Activated CD4-positive, alpha-beta memory T cell treated with anti-CD3 and anti-CD28 coated beads for 36 hours (primary cell): ENCODE measurements at places on chromosomes 5 and 9. TPM values are rescaled to one million over a fixed set of nuclear protein-coding genes. Genes with fewer than 3 reads are reported as not detected.

- no peak overlapping the region for H3K27ac ChIP-seq
- no peak for DNase-seq
- H3K27me3 ChIP-seq, result no peaks in the 10 kb centered on the region
Observed at GRCh38 chr9:125467116-125467740, 205.6 kb downstream of the GAPVD1 start.

GRCh38 chr5:155943516-155944407 lies 383.2 kb upstream of the SGCD start:
- no peaks in the 10 kb centered on the region for H3K36me3 ChIP-seq
- H3K4me1 ChIP-seq, result peaks cover 2% of the 10 kb centered on the region
- DNase-seq, result peak; percentile 41
- H3K27me3 ChIP-seq, result peaks cover 6% of the 10 kb centered on the region
- no peak overlapping the region for H3K4me3 ChIP-seq

DNA sequence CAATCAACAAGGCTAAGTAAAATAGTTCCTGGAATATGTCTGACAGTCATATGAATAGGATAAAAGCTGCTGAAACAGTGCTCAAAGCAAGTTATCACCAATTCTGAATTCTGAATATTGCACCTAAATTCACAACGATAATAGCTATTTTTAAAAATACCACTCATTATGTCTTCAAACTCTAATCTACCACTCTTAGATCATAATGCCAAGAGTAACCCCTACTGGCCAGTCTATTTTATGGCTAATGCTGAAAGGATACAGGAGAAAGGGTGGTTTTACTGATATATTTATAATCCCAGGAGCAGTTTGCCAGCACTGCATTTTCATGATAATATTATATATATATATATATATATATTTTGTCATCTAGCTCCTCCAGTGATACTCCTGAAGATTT lies 232.8 kb downstream of the PDE4D start:
- peaks cover 4% of the 10 kb centered on the region for H3K4me1 ChIP-seq
- DNase-seq, result no peak
- H3K27ac ChIP-seq, result no peak overlapping the region
- H3K4me3 ChIP-seq, result no peak overlapping the region
- no peaks in the 10 kb centered on the region for H3K36me3 ChIP-seq

DNA sequence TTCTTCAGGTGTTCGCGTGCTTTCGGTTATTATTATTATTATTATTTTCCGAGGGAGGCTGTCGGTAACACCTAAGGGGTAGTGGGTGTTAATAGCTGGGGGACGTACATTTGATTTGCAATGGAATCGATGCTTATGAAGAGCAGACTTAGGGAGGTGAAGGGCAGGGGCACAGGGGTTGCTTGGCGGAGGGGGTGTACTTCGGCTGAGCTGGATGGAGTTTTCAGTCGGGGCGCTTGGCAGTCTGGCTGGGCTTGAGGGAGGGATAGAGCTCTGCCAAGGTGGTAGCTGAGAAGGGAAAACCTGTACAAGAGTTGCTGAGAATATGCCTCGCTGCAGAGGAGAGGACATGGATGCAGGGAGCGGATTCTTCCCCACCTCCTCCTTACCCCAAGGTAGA lies 617 bp upstream of the PTPRD start:
- peaks cover 2% of the 10 kb centered on the region for H3K36me3 ChIP-seq
- H3K27me3 ChIP-seq, result peaks cover 18% of the 10 kb centered on the region
- no peak overlapping the region for H3K4me3 ChIP-seq
- H3K27ac ChIP-seq, result no peak overlapping the region
- DNase-seq, result no peak

GRCh38 chr9:14768405-14769229 lies 46.1 kb upstream of the CER1 start:
- no peak overlapping the region for H3K27ac ChIP-seq
- H3K36me3 ChIP-seq, result no peaks in the 10 kb centered on the region
- no peak for DNase-seq
- no peaks in the 10 kb centered on the region for H3K4me1 ChIP-seq
- no peak overlapping the region for H3K4me3 ChIP-seq
- H3K27me3 ChIP-seq, result peaks cover 12% of the 10 kb centered on the region

DNA sequence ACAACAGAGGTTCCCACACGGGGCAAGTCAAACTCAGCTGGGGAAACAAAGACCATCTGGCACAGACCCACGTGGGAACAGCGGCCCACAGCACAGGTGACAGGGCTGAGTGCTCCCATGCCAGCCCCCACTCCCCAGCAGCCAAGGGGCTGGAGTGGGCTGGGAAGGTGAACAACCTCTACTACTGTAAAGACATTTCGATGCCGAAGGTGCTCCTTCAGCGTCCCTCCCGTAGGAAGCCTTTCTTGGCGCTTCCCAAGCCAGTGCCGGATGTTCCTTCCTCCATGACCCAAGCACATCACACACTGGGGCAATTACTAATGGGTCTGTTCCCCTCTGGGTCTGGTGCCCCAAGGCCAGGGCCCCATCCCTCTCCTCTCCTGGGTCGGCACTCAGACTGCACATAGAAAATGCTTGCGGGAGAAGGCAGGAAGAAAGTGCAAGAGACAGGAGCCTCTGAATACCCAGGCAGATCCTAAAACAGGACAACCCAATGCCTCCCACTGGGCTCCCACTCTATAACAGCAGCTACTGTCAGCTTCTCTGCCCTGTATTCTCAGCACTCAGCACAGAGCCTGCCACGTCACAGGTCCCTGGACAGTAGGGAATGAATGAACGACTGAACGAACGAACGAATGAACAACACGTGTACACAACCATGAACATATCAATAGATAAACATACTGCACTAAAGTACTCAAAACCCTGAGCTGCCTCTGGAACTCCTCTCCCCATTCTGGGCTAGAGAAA lies 77.0 kb upstream of the LRRTM2 start:
- H3K4me1 ChIP-seq, result peaks cover 12% of the 10 kb centered on the region
- H3K36me3 ChIP-seq, result peaks cover 4% of the 10 kb centered on the region
- no peak for DNase-seq
- H3K27me3 ChIP-seq, result no peaks in the 10 kb centered on the region
- no peak overlapping the region for H3K4me3 ChIP-seq

DNA sequence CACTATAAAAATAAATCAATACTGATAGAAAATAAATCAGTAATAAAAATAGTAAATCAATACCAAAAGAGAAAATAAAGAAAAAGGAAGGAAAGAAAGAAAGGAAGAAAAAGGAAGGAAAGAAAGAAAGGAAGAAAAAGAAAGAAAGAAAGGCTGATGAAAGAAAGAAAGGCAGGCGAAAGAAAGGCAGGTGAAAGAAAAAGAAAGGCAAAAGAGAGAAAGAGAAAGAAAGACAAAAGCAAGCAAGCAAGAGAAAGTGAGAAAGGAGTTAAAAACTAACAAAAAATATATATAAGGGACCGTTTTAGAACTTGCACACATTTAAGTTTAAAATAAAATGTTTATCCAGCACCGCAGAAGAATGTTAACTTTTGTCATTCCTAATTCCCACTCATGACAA lies 116.0 kb downstream of the SVEP1 start:
- DNase-seq, result no peak
- H3K4me3 ChIP-seq, result no peak overlapping the region
- no peaks in the 10 kb centered on the region for H3K27me3 ChIP-seq
- H3K36me3 ChIP-seq, result no peaks in the 10 kb centered on the region
- no peak overlapping the region for H3K27ac ChIP-seq
- H3K4me1 ChIP-seq, result no peaks in the 10 kb centered on the region

DNA sequence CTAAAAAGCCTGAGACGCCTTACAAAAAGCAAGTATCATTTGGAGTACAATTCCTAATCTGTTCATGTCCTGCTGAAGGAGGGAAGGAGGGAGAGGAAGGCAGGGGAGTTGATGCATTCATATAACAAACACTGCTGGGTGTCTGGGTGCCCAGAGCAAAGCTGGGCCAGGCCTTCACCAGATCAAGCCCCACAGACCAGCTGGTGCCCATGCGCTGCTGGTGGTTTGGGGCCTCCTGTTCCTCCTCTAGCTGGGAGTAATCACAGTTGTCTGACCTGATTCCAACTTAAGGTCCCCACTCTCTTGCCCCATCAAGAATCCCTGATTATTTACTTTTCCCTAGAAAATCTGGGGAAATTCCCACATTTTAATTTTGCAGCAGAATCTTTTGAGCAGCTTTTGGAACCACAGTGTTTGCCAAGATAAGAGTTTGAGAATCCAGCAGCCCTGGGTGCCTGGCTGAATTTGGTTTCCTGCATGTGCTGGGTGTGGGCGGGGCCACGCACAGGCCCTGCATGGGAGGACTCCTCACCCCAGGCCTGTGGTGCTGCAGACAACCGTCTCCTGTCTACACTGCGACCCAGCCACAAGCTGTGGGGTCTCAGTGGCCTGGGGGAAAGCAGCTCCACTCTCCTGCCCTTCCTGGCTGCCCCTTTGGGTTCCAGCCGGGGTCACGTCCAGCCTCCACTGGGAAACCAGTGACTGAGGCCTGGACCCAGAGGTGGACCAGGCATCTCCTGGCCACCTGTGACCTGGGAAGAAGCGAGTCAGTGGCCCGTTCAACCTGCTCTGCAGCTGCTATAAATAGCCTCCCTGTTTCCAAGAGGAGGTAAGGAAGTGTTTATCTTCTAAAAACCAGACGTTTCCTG lies 47.5 kb downstream of the NEURL1B start:
- no peak overlapping the region for H3K27ac ChIP-seq
- no peak overlapping the region for H3K4me3 ChIP-seq
- peak; percentile 28 for DNase-seq
- H3K36me3 ChIP-seq, result no peaks in the 10 kb centered on the region
- no peaks in the 10 kb centered on the region for H3K27me3 ChIP-seq
- H3K4me1 ChIP-seq, result peaks cover 15% of the 10 kb centered on the region

DNA sequence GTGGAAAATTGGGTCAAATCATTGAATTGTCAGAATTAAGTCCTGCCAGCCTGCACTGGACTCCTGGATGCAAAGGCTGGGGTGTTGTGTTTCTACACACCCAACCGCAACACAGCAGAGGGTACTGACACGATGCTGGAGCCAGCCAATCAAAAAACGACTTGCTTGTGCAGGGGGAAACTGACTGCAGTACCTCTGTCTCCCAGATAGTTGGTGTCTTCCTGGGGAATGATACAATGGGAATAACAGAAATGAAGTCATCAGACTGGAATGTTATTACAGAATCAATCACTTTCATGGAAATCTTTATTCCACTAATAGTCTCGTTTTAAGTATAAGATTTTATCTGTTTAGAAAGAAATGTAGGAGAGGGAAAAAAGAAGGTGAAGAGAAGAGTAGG lies 330.3 kb downstream of the MLLT3 start:
- H3K27ac ChIP-seq, result no peak overlapping the region
- DNase-seq, result no peak
- peaks cover 1% of the 10 kb centered on the region for H3K27me3 ChIP-seq
- H3K4me3 ChIP-seq, result no peak overlapping the region
- peaks cover 8% of the 10 kb centered on the region for H3K36me3 ChIP-seq
- peaks cover 1% of the 10 kb centered on the region for H3K4me1 ChIP-seq

GRCh38 chr9:36551910-36552309 lies 20.8 kb upstream of the MELK start:
- H3K4me3 ChIP-seq, result no peak overlapping the region
- no peak for DNase-seq
- H3K4me1 ChIP-seq, result no peaks in the 10 kb centered on the region

- no peak for DNase-seq
- no peak overlapping the region for H3K27ac ChIP-seq
- H3K36me3 ChIP-seq, result peaks cover 14% of the 10 kb centered on the region
- H3K4me1 ChIP-seq, result peaks cover 80% of the 10 kb centered on the region
Observed at GRCh38 chr9:83701286-83701685, 6.5 kb downstream of the UBQLN1 start.

DNA sequence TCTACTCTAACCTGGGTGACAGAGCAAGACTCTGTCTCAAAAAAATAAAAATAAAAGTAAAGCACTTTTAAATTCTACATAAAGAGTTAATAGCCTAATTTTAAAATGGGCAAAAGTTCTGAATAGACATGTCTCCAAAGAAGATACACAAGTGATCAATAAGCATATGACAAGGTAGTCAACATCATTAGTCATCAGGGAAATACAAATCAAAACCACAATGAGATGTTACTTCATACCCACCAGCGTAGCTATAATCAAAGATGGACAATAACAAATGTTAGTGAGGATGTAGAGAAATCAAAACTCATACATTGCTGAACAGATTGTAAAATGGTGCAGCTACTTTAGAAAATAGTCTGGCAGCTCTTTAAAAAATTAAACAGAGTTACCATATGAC lies 64.1 kb downstream of the IQGAP2 start:
- no peak overlapping the region for H3K4me3 ChIP-seq
- DNase-seq, result no peak
- peak overlapping the region; percentile 82 for H3K27ac ChIP-seq
- H3K4me1 ChIP-seq, result peaks cover 76% of the 10 kb centered on the region
- H3K27me3 ChIP-seq, result no peaks in the 10 kb centered on the region
- peaks cover 36% of the 10 kb centered on the region for H3K36me3 ChIP-seq

- no peaks in the 10 kb centered on the region for H3K27me3 ChIP-seq
- no peak for DNase-seq
- H3K4me3 ChIP-seq, result no peak overlapping the region
Observed at GRCh38 chr5:100838048-100838473, 65.0 kb downstream of the ST8SIA4 start.

GRCh38 chr9:108316066-108316465 lies 539.7 kb downstream of the ACTL7B start:
- H3K36me3 ChIP-seq, result no peaks in the 10 kb centered on the region
- H3K27me3 ChIP-seq, result no peaks in the 10 kb centered on the region
- DNase-seq, result no peak
- H3K4me3 ChIP-seq, result no peak overlapping the region

GRCh38 chr5:1536322-1536845 lies 12.6 kb upstream of the LPCAT1 start:
- peak overlapping the region; percentile 71 for H3K4me3 ChIP-seq
- H3K4me1 ChIP-seq, result peaks cover 21% of the 10 kb centered on the region
- H3K27me3 ChIP-seq, result no peaks in the 10 kb centered on the region
- DNase-seq, result peak; percentile 86

DNA sequence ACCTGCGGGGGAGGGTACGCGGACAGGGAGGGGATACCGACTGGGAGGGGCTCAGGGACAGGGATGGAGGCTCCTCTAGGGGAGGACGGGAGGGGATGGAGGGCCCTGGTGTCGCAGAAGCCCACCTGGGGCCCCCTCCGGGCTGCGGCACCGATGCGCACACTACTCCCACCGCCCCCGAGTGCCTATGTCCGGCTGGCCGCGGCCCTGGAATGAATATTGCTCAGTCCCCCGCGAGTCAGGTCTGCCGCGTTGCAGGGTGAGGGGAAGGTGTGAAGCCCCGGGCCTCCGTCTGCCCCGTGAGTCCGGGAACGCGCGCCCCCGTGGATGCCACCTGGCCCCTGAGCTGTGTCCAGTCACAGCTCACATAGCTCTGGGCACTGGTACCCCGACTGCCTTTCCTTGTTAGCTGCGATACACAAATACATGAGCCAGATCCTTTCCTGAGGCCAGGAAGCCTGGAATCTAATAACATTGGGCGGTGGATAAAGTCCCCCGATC lies 44.5 kb upstream of the PRSS3 start:
- no peak for DNase-seq
- peaks cover 60% of the 10 kb centered on the region for H3K27me3 ChIP-seq
- H3K36me3 ChIP-seq, result no peaks in the 10 kb centered on the region
- no peak overlapping the region for H3K27ac ChIP-seq
- H3K4me3 ChIP-seq, result no peak overlapping the region

GRCh38 chr9:102445181-102445747 lies 549.9 kb upstream of the CYLC2 start:
- H3K4me1 ChIP-seq, result no peaks in the 10 kb centered on the region
- no peak overlapping the region for H3K4me3 ChIP-seq
- no peak for DNase-seq
- no peak overlapping the region for H3K27ac ChIP-seq
- no peaks in the 10 kb centered on the region for H3K36me3 ChIP-seq

Gene CBY3
- total RNA-seq, result 0.67 TPM

Gene C9
- total RNA-seq, result not detected

Gene ELAVL2
- total RNA-seq, result not detected

Gene FCHO2
- total RNA-seq, result 1.3 TPM

Gene CFAP157
- 0.10 TPM for total RNA-seq

Gene MEIKIN
- 0.93 TPM for total RNA-seq

Gene PCDHGA8
- total RNA-seq, result not detected

Gene TPPP
- 0.53 TPM for total RNA-seq
